ENCODE measurements at places on chromosomes 4 and X.

- no peak for DNase-seq
Measured at GRCh38 chr4:165828928-165829327, 44.1 kb upstream of the TLL1 start.

- DNase-seq, result no peak
Measured at GRCh38 chr4:183765251-183765911, 106.3 kb downstream of the TRAPPC11 start.

GRCh38 chrX:38206542-38206941 lies 14.1 kb downstream of the SRPX start:
- DNase-seq, result no peak

DNA sequence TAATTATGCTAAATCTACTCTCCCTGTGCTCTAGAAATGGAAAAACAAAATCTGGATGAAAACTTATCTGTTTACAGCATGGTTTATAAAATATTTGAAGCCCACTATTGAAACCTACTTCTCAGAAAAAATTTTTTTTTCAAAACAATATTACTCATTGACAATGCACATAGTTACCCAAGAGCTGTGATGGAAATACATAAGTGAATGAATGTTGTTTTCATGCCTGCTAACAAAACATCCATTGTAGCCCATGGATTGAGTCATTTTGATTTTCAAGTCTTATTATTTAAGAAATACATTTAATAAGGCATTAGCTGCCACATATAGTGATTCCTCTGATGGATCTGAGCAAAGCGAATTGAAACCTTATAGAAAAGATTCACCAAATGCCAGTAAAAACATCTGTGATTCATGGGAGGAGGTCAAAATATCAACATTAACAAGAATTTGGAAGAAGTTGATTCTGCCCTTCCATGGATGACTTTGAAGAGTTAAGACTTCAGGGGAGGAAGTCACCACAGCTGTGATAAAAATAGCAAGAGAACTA lies 144.7 kb upstream of the HHIP start:
- DNase-seq, result no peak

GRCh38 chr4:155107059-155107458 lies 101.4 kb upstream of the NPY2R start:
- no peak for DNase-seq

GRCh38 chr4:133000012-133000411 lies 149.1 kb upstream of the PCDH10 start:
- DNase-seq, result no peak

- DNase-seq, result no peak
Measured at GRCh38 chr4:5996641-5997040, 21.6 kb downstream of the C4orf50 start.

DNA sequence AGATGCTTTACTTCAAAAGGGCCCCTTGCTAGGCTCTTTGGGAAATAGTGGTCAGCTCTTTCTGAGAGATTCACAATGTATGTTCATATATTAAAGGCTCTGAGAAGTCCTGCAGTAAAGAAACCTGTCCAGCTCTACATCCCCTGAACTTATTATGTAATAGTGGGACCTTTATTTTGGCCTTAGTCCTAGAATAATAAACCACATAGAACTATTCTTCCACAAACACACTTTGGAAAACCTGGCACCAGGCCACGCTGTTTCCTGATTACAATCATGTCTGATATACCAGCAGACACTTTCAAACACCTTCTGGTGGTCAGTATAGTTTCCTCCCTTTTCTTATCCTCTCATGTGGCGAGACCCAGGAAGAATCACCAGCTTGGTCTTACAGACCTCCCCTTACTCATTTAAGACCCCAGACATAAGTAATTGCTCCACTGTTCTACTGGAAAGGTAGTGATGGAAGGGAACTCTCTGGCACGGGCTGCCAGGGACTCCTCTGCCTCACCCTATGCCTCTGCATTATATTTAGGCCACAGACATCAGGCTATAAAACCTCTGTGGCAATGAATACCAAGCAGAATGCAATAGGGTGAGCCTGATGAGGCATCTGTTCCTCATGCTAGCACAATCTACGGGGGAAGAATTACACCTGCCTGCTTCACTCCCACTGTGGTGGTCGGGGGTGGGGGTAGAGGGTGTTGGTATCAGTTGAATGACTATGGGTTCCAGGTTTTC lies 5.7 kb upstream of the PPEF1 start:
- no peak for DNase-seq

- no peak for DNase-seq
Measured at GRCh38 chr4:110190249-110190648, 8.2 kb downstream of the ELOVL6 start.

DNA sequence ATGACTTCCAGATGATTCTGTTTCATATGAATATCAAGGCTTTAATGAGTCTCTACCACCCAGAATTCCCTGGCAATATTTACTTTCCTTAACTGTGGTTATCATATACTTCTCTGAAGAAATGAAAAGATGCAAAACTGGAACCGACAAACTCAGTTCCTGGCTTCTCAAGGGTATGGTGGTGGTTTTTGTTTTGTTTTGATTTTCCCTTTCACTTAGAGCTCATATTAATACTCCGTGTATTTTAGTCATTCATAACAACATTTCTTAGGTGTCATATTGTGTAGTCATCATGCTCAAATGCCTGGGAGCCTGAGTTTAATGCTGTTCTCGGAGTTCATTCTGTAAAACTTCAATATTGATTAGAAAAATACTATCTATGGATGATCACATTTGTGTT lies 665 bp downstream of the TRPC5OS start:
- no peak for DNase-seq

GRCh38 chrX:70664726-70665125 lies 220.1 kb downstream of the DLG3 start:
- peak; percentile 20 for DNase-seq

- no peak for DNase-seq
Measured at GRCh38 chrX:20374900-20375438, 108.3 kb upstream of the RPS6KA3 start.

DNA sequence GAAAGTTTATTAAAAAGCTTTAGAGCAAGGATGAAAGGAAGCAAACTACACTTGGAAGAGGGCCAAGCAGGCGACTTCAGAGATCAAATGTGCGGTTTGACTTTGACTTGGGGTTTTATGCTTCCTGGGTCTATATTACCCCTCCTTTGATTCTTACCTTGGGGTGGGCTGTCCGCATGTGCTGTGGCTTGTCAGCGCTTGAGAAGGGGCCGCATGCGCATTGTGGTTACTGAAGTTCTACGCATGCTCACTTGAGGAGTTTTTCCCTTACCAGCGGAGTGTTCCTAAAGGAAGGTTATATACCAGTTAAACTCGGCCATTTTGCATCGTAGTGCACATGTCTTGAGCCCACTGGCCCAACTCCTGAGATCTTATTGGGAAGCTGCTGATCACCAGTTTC lies 9.9 kb downstream of the ZNF157 start:
- no peak for DNase-seq

GRCh38 chrX:120087289-120088017 lies 10.0 kb upstream of the RHOXF2B start:
- no peak for DNase-seq

DNA sequence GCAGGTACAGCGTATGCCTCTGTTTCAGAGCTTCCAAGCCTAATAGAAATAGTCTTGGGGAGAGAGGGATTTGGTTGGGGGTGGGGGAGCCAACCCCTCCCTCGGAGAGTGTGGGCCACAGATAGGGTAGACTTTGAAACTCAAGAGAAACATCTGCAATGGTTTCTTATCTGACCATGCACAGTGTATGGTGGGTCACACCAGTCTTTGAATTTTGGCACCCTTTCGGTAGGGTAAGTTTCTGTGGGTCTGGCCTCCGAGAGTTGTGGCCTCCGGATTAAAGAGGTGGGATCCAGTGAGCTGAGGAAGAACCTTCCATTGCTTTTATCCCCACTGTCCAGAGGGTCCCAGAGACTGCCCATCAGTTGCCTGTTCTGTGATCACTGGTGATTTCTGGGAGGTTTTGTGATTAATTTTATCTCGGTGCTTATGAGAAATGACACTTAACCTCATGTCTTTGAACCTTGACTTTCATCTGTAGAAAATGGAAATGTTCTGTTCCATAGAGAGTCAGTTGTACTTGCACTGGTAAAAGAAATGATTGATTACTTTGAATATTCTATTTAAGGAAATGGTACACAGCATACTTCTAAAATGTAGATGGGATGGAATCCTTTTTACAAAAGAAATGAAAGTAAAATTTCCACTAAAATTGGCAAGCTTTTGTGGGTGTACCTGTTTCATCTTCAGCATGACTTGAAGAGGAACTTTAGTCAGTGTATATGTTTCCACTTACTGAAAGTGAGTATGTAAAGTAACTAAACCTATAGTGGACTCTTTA lies 62.7 kb downstream of the TMEM131L start:
- no peak for DNase-seq

DNA sequence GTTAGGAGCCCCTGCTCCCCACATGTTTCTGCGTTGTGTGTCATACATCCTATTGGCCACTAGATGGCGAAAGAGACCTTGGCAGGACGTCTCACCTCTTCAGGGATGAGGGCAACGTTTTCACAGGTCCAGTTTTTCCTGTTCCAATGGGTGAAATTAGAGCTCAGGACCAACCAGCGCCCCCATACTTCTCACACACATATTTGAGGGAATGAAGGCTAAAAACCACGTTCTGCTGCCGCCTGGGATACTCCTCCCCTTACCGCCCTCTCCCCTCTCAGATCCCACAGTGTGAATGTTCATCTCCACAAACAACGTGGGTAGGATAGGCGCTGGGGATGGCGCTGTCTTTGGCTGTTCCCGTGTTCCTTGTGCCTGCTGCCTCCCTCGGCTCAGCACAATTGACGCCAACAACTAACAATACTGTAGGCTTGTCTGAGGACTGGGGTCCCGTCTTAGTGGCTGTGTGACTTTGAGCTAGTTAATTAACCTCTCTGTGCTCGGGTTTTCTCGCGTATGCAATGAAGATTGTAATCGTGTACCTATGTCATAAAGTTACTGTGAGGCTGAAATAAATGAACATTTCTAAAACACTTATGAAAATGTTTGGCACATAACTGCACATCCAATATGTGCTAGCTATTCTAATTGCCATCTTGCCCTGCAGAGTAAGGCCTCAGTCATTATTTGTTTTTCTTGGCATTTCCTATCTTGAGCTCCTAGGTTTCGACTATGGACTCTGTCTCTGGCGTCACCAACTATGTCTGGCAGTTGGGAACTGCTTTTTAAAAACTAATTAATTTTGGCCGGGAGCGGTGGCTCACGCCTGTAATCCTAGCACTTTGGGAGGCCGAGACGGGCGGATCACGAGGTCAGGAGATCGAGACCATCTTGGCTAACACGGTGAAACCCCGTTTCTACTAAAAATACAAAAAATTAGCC lies 181.3 kb upstream of the STK26 start:
- DNase-seq, result peak; percentile 67

DNA sequence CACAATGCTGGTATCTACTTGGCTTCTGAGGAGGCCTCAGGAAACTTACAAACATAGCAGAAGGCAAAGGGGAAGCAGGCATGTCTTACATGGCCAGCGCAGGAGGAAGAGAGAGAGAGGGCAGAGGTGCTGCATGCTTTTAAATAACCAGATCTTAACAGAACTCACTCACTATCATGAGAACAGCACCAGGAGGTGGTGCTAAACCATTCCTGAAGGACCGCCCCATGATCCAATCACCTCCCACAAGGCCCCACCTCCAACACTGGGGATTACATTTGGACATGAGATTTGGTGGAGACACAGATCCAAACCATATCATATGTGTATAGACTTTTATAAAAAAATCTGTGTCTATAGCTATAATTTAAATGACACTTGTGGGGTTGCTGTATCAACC lies 48.6 kb upstream of the ERVMER34-1 start:
- no peak for DNase-seq

- DNase-seq, result no peak
Measured at GRCh38 chr4:52824270-52824602, 37.9 kb upstream of the RASL11B start.

DNA sequence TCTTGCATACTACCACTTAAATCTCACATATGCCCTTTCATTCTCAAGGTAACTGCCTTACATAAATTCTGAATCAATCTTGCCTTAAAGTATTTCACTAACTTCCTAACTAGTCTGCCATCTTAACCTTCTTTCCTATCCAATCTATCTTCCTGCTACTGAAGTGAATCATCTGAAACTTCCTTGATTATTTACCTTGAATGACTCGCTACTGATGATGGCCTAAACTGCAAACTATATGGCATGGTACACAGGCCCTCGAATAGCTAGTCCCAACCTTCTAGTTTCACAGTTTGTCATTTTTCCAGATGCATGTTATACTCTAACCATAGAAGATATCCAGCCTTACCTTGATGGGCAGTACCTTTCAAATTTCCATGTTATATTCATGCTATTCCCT lies 19.9 kb downstream of the PHKA1 start:
- DNase-seq, result no peak

DNA sequence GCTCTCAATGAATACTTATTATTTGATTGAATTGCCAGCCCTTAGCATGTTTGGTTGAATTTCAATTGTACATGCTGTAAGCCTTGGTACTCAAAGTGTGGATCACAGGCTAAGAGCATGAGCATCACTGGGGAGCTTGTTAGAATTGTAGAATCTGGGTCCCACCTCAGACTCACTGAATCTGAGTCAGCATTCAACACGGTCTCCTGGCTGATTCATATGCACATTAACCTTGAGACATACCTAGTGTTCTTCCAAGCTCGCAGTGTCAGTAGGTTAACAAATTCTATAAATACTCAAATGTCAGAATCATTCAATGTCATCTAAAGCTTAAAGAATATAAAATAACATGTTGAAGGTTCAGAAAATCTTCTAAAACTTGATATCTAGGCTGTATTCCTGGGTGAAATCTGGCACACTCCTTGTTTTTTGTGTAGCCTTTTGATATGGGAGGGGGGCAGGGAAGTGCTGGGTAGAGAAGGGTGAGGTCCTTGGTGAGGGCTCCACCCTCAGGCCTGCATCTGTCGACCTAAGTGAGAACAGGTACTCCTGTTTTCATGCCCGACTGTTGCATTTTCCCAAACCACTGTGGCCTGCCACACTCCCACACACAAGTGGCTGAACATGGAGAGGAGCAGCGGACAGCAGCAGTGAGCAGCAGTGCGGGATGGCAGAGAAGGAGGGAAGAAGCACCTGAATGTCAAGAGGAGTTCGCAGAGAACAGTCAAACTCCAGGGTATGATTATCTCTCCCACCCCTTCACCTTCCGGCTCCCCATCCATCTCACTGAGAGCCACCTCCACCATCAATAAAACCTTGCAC lies 529.6 kb upstream of the IGFBP7 start:
- no peak for DNase-seq
